Urinary bladder (tissue), 4 donors: ENCODE measurements at places on chromosomes 4 and X. TPM values are rescaled to one million over a fixed set of nuclear protein-coding genes. Genes with fewer than 3 reads are reported as not detected.

AR gene
- 25.1 TPM for total RNA-seq

DNA sequence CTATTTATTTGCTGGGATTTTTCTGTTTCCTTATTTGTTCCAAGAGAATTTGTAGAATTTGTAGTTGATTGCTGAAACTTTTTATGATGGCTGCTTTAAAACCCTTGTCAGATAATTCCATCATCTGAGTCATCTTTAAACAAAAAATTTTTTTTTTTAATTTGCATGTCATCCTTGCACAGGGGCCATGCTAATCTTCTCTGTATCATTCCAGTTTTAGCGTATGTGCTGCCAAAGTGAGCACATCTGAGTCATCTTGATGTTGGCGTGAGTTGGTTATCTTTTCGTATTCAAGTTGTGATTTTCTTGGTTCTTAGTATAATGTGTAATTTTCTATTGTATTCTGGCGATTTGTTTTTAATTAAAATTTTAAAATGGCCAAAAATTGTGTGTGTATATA lies 18.7 kb upstream of the ZNF157 start:
- no peak for DNase-seq

GRCh38 chr4:31674313-31674947 lies 954.3 kb downstream of the PCDH7 start:
- no peak for DNase-seq

ZMAT1 gene
- 7.2 TPM for total RNA-seq

DNA sequence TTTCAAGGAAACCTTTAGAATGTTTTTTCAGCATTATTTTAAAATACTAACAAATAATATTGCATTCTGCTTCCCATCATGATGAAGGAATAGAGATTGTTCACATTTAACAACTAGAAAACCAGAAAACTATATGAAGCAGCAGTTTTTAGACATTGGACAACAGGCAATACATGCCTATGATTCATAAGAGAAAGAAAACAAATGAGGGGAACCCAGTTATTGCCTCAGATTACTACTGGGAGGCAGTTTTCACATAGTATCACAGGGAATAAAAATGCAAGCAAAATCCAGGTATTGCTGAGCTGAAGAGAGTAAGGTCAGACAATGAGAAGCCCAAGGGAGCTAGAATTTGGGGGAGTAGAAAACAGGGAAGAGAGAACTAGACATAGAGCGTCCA lies 373.6 kb downstream of the MAPK10 start:
- no peak for DNase-seq

- no peak for DNase-seq
Observed at GRCh38 chr4:11724731-11725130, 296.0 kb upstream of the HS3ST1 start.

DNA sequence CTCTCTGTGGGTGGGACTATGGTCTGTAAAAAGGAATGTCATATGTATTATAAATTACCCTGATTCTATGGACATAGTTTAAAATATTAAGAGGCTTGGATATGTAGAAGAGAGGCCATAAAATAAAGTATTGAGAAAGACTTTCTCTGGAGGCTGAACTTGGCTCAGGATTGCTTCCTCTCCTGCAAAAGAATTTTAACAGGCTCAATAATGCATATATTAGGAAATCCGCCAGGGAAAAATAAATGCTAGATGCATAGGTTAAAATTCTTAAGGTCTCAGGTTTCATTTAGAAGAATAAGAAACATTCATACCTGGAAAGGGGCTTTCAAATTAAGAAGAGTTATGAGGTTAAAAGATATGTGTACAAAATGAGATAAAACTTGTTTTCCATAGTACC lies 424.3 kb downstream of the ARAP2 start:
- DNase-seq: no peak

DNA sequence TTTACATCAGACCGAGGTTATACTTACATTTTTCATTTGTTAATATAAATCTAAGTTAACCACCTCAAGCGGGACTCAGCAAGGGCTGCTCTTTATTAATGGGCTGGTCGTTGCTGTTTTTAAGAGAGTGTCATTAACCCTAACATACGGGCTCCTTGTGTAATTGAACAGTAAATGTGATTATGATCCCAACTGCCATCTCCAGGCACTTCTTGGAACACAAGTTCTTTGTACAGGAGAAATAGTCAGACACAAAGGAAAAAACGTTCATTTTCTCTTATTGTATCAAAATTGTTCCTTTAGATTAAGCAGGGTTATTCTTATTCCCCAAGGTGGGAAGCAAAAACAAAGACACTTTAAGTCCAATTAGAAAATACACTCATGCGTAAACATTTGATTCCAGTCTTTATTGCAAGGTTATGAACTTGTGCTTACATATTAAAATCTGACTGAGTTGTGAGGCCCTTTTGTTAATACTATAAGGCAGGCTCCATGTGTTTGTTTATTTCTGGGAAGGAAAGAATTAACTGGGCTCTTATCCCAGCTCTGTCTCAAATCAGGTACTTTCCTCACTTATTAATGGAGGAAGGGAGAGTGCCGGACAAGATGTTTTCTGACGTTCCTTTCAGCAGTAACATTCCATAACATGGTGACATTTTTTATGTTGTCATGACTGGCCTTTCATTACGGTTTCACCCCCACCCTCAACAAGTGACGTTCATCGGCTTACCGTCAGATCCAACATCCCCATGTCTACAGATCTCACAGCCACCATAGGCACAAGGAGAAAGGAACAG lies 95.9 kb downstream of the RASL11B start:
- peak; percentile 29 for DNase-seq

SORCS2 gene
- 10.8 TPM for total RNA-seq

DNA sequence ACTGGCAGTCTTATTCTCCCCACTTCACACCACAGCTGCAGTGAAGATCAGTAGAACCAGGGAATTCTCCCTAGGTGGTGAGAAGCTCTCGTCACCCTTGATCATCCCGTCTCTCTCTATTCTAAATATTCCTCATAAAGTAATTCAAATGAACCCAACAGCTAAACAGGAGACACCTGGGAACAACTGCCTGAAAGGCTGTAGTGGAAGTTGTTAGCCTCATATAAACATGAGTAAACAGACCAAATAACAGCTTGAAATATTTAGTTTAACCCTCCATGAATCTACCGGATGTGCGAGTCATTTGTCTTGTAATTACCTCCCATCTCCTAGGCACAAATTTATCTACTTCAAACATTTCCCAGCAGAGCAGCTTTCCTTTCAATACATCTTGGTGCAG lies 30.4 kb upstream of the APELA start:
- no peak for DNase-seq

GLRA2 gene
- 1.6 TPM for total RNA-seq

- no peak for DNase-seq
Observed at GRCh38 chr4:88178626-88179231, 20.3 kb upstream of the ABCG2 start.

GRCh38 chrX:50536955-50537354 lies 66.3 kb upstream of the DGKK start:
- DNase-seq: no peak

GRCh38 chr4:150421612-150422011 lies 160.3 kb upstream of the MAB21L2 start:
- no peak for DNase-seq

- no peak for DNase-seq
Observed at GRCh38 chr4:11976726-11977263, 548.1 kb upstream of the HS3ST1 start.

- no peak for DNase-seq
Observed at GRCh38 chr4:158861281-158861680, 92.5 kb downstream of the FNIP2 start.

- DNase-seq: no peak
Observed at GRCh38 chrX:1493877-1494510, 41.3 kb upstream of the ASMTL start.

RIBC1 gene
- 0.32 TPM for total RNA-seq

- no peak for DNase-seq
Observed at GRCh38 chrX:55102754-55103153, 13.9 kb downstream of the PAGE2 start.

OPHN1 gene
- total RNA-seq: 19.6 TPM

- no peak for DNase-seq
Observed at GRCh38 chr4:129350834-129351721, 255.1 kb downstream of the C4orf33 start.

- no peak for DNase-seq
Observed at GRCh38 chr4:185463541-185463940, 8.0 kb downstream of the CCDC110 start.

- DNase-seq: no peak
Observed at GRCh38 chr4:110484767-110485166, 8.8 kb downstream of the ENPEP start.

PNCK gene
- 10.3 TPM for total RNA-seq

GRCh38 chr4:101083131-101083530 lies 264.2 kb downstream of the PPP3CA start:
- DNase-seq: no peak

LRAT gene
- total RNA-seq: 0.58 TPM

DNA sequence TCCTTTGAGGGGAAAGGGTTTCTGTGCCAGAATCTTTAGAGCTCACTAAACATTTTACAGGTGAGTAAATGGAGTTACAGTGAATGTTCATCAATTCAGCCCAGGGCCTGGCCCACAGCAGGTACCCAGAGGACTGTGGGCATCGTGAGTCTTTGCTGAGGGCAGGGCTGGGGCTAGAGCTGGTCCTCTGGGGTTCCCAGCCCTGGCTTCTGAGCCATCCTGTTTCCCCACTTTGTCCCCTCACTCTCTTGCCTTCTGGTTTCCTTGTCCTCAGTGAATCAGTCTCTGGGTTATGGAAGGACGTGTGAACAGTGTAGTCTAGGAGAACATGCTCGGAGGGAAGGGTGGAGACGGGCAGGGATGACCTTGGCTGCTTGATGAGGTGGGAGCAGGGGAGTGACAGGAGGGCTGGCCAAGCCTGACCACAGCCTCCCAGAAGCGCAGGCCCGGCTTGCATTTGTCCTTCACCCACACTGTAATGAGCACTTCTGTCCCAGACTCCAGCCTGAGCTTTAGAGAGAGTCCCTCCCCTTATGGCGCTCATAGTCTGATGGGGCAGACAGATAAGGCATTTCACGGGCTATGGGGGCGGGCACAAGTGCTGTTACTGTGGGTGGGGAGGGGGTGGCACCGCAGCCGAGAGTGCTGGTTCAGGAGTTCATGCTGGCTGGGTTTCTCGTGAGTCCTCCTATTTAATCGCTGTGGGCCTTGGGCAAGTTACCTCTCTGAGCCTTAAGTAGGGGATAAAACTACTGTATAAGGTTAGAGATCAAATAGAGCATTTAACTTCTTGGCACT lies 17.3 kb downstream of the TBC1D14 start:
- no peak for DNase-seq

DNA sequence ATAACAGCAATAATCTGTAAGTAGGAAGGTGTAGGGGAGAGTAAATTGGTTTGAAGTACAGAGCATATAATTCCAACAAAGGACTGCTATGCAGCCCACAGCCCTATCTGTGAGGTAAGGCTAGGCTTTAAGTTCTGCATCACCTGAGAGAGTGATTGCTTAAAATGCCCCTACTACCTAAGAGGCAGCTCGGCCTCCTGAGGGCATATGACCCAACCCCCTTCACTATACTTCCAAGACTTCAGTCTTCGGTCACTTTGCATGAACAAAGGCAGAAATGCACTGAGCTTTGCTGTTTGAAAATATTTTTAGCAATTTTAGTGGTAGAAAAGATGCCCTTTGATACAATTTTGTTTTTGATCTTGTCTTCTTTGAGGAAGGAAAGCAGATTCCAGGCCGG lies 4.9 kb upstream of the DDX3X start:
- DNase-seq: no peak

SYTL4 gene
- total RNA-seq: 18.5 TPM

CXCL5 gene
- 0.11 TPM for total RNA-seq

SAGE1 gene
- not detected for total RNA-seq

NEIL3 gene
- total RNA-seq: 9.6 TPM
